ENCODE measurements at places on chromosomes 7 and 10. TPM values are rescaled to one million over a fixed set of nuclear protein-coding genes. Genes with fewer than 3 reads are reported as not detected.

Gene NME8
- total RNA-seq: not detected

Gene CPA2
- not detected for total RNA-seq

Gene ZNF467
- total RNA-seq: not detected

Gene AKR1C3
- 0.34 TPM for total RNA-seq

Gene TMEM178B
- 2.1 TPM for total RNA-seq

Gene TMEM270
- total RNA-seq: not detected

Gene ATRNL1
- 0.63 TPM for total RNA-seq

Gene CRTAC1
- total RNA-seq: not detected

Gene MYOF
- 50.2 TPM for total RNA-seq

Gene CFAP43
- 0.16 TPM for total RNA-seq

Gene GPR37
- not detected for total RNA-seq

Gene CCDC172
- total RNA-seq: not detected

Gene PLPP4
- total RNA-seq: not detected

Gene ITGB1
- 126 TPM for total RNA-seq

Gene GIMAP2
- 29.1 TPM for total RNA-seq

Gene ERVW-1
- not detected for total RNA-seq

Gene SPDYE5
- total RNA-seq: 0.24 TPM

Gene ASZ1
- not detected for total RNA-seq

Gene CPXM2
- not detected for total RNA-seq

Gene ANKRD30A
- total RNA-seq: not detected

Gene PTPRE
- 54.1 TPM for total RNA-seq

Gene LEP
- not detected for total RNA-seq

Gene WNT8B
- 0.16 TPM for total RNA-seq

Gene GIMAP6
- 57.3 TPM for total RNA-seq

Gene LRRC18
- not detected for total RNA-seq

Gene CLEC5A
- not detected for total RNA-seq

Gene SLC39A12
- total RNA-seq: not detected

Gene ZSCAN21
- 3.7 TPM for total RNA-seq

Gene CNPY1
- not detected for total RNA-seq

Gene AMPH
- total RNA-seq: not detected

Gene KLF14
- not detected for total RNA-seq

Gene ACHE
- total RNA-seq: not detected

Gene ASAH2B
- total RNA-seq: 2.5 TPM

Gene URGCP
- 27.5 TPM for total RNA-seq

Gene GJC3
- total RNA-seq: not detected

Gene ELMO1
- total RNA-seq: 106 TPM

Gene CYP3A5
- not detected for total RNA-seq

Gene CUX1
- 12.0 TPM for total RNA-seq

Gene RAMP3
- not detected for total RNA-seq

Gene CFAP69
- 0.42 TPM for total RNA-seq

Gene OR2A5
- total RNA-seq: not detected

All from activated T-helper 17 cell treated with anti-CD3 and anti-CD28 coated beads, Interleukin-2, amount 50 U/mL, for 72 hours (primary cell).